ENCODE measurements at places on chromosomes 2 and 18. TPM values are rescaled to one million over a fixed set of nuclear protein-coding genes. Genes with fewer than 3 reads are reported as not detected.

Gene LDLRAD4
- not detected for total RNA-seq

Gene RESP18
- not detected for total RNA-seq

Gene GAREM2
- 0.94 TPM for total RNA-seq

Gene HOXD13
- total RNA-seq = not detected

Gene OTOF
- total RNA-seq = not detected

Gene ANKRD30B
- total RNA-seq = not detected

Gene GAREM1
- 3.4 TPM for total RNA-seq

Gene UPP2
- total RNA-seq = not detected

Gene UNC80
- not detected for total RNA-seq

Gene ELOA2
- not detected for total RNA-seq

Gene TMEM17
- total RNA-seq = 5.5 TPM

Gene MBP
- 16.9 TPM for total RNA-seq

Gene SERPINB7
- total RNA-seq = 8.7 TPM

Gene MGAT4A
- 0.53 TPM for total RNA-seq

Gene HAT1
- 69.1 TPM for total RNA-seq

Gene PLEK
- not detected for total RNA-seq

Gene RSAD2
- not detected for total RNA-seq

Gene LYG1
- 0.23 TPM for total RNA-seq

Gene TMEM127
- total RNA-seq = 21.2 TPM

Gene SLC4A5
- not detected for total RNA-seq

Gene GRHL1
- 10.1 TPM for total RNA-seq

Gene ATL2
- total RNA-seq = 47.9 TPM

Gene VAMP5
- 1.4 TPM for total RNA-seq

Gene ALK
- total RNA-seq = not detected

Gene HTR2B
- total RNA-seq = not detected

Gene TUBB8B
- not detected for total RNA-seq

Gene UBE2F
- total RNA-seq = 108 TPM

Gene SLC5A7
- total RNA-seq = not detected

Gene C2orf66
- total RNA-seq = not detected

Gene MYO3B
- 1.1 TPM for total RNA-seq

Gene FHOD3
- 7.5 TPM for total RNA-seq

Gene TSPYL6
- not detected for total RNA-seq

Gene CDH20
- total RNA-seq = not detected

Gene KIF5C
- under 0.01 TPM for total RNA-seq

Gene AGAP1
- total RNA-seq = 6.5 TPM

Gene CYP1B1
- total RNA-seq = 15.3 TPM

Gene GALR1
- total RNA-seq = not detected

Gene CPS1
- total RNA-seq = 14.5 TPM

Gene RAPGEF4
- 1.8 TPM for total RNA-seq

Gene TMEM169
- under 0.01 TPM for total RNA-seq

Gene CCDC121
- 1.0 TPM for total RNA-seq

Gene TXNL1
- 52.5 TPM for total RNA-seq

Gene UGT1A5
- not detected for total RNA-seq

Gene SP140
- not detected for total RNA-seq

Gene TCF4
- 4.0 TPM for total RNA-seq

Gene TBR1
- not detected for total RNA-seq

Gene UGT1A8
- not detected for total RNA-seq

Gene OTOS
- total RNA-seq = not detected

Gene SLC9A2
- under 0.01 TPM for total RNA-seq

Gene TFPI
- 1.4 TPM for total RNA-seq

Gene CHRND
- not detected for total RNA-seq

Gene SLC23A3
- 0.11 TPM for total RNA-seq

Gene MAPK4
- total RNA-seq = not detected

Gene EVA1A
- total RNA-seq = 33.5 TPM

Gene ARHGEF33
- total RNA-seq = 0.08 TPM

All from hair follicular keratinocyte (primary cell).